T1000 (cell line): ENCODE measurements at places on chromosomes 5 and 9.

GRCh38 chr9:117622347-117622746, 81.9 kb upstream of the TLR4 start:
- no peak for DNase-seq

DNA sequence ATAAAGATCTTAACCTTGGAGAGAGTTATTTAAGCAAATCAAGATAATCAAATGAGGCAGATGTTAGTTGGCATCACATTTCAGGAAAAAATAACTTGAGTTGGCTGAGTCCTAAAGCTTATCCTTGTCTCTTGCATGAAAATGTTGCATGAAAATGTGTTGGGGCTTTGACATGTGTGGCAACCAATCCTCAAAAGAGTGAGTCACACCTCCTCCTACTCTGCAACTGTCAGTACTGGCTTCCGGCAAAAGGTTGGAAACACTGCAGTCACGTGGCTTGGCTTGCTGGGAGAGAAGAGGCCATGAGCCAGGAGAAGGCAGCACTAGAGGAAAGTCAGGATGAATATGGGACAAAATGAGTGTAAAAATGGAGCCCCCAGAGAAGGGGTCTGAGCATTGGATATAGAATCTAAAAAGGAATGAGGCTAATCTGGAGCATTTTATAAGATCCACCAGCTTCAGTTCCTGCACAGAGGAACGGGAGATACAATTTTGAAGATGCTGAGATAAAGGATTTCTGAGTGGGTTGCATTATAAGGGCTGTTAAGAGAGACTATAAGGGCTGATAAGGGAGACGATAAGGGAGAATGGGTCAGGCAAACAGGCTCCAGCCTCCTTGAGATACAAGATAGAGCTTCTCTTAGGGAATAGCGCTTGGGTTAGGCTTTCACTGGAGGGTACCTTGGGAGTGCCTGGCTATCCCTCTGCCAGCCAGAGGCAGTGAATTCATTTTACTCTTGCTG, 43.1 kb downstream of the SPATA31D1 start:
- DNase-seq, result no peak

DNA sequence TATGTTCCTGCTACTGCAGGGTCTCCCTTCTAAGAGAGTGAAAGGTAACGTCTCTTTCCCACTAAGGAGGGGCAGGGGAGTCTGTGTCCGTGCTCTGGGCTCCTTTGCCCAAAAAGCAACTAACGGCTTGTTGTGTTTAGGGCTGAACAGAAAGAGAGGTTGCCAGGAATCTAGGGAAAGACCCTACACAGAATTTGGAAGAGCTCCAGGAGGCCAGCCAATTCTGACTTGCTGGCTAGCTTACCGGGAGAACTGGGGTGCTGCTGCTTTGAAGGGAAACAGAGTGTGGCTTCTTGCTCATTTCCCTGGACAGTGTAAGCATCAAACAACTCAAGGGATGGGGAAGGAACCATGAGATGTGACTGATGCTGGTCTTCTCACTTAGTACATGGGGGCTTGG, 176.1 kb downstream of the GADD45G start:
- DNase-seq, result no peak

DNA sequence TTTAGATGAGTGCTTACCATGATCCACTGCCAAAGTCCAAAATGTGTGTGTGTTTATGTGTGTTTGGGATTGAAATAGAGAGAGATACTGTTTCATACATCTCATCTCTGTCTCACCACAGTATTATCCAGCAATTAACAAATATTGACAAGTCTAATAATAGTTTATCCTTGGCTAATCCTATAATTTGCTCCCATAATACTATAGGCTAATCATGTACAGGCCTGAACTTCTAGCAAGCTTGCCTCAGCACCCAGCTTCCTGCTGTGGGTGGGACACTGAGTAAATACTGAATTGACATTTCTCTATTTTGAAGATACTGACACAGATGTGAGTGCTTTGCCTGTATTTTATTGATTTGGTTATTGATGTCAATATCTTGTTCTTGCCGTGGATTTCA, 35.3 kb upstream of the KCNV2 start:
- DNase-seq, result no peak

GRCh38 chr9:122100756-122101155, 7.6 kb upstream of the TTLL11 start:
- DNase-seq, result no peak

- peak; percentile 76 for DNase-seq
These were observed 6.0 kb downstream of the B4GALT1 start for GRCh38 chr9:33161011-33161588.

DNA sequence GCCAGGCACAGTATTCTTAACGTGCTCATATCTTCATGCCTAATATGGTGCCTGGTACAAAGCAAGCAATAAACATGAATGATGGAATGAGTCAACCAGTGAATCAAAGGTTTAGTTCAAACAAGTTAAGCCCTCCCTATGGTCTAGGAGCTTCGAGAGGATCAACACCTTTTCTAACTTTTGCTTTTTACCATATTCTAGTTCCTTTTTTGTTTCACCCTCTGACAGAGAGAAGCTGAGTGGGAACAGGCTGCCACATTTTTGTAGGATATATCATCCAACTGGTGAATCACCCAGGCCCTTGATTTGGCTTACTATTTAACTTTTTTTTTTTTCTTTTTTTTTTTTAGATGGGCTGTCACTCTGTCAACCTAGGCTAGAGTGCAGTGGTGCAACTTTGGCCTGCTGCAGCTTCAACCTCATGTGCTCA, 39.3 kb upstream of the TNC start:
- DNase-seq, result no peak

GRCh38 chr5:105230516-105231157, 1668.0 kb upstream of the NUDT12 start:
- DNase-seq, result no peak

- DNase-seq, result no peak
These were observed 7.1 kb downstream of the CAVIN4 start for GRCh38 chr9:100584951-100585350.

DNA sequence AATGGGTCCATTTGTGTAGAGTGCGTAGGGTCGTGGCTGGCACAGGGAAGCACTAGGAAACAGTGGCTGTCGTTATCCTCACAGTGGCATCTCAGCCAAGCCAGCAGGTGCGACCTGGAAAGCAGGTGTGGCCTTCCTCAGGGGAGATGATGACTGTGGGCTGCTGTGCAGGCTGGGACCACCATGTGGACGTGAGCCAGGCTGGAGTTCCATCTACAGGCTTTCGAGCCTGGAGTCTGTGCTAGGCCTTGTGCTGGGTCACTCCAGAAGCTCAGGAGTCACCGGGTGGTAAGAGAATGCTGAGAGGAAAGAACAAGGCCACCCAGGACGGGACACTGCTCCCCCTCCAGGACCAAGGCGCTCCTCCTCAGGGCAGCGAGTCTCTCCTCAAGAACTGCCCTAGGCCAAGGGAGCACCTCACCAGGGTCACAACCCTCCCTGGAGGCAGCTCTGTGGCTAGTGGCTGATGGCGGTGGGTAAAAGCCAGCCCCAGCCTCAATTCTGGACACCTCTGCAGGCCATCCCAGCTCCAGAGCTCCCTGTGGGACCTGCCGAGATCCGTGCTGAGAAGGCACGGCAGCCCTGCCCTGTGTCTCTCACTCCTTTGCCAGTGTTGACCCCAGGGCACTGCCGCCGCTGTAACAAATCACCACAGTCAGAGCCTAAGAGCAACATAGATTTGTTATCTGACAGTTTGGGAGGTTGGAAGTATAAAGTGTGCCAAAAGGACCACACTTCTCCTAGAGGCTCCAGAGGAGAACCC, 36.0 kb downstream of the WHRN start:
- DNase-seq, result no peak

DNA sequence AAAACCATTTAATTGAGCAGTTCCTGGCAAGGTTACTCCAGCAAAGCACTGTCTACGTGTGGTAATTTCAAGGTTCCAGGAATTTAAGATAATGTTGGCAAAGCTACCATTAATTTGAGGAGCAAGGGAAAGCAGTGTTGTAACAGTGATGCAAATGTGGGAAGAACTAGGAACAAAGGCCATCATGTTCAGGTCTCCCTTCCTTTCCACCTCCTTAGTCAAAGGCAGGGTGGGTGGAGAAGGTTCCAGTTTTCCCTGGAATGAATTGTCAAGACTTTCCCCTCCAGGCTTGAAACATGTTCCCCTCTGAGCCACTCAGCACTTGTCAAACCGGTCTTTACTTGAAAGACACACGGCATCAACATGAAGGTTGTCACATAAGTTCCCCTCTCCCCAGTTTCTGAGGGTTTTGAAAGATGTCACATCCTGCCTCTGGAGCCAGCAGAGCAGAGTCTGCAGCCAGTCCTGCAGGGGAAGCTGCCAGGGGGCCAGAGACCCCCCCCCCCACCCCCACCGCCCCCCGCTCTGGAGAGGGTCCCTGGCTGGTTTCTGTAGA, 226.0 kb downstream of the GAS1 start:
- DNase-seq, result no peak

DNA sequence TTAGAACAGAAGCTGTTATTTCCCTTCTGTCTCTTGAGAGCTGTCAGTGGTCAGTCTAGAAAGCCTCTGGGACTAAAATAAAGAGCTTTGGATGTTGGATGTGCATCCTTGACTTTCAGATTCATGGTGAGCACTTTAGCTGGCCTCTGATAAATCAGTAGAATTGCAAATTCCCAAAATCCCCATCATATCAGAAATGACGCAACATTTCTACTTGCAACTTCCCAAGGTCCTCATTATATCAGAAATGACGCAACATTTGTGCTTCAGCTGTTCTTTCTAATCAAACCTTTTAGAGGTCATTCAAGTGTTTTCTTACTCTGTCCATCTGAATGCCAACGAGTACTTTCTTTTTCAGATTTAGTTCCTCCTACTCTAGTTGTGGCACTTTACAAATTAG, 167.3 kb upstream of the MOCS2 start:
- no peak for DNase-seq

DNA sequence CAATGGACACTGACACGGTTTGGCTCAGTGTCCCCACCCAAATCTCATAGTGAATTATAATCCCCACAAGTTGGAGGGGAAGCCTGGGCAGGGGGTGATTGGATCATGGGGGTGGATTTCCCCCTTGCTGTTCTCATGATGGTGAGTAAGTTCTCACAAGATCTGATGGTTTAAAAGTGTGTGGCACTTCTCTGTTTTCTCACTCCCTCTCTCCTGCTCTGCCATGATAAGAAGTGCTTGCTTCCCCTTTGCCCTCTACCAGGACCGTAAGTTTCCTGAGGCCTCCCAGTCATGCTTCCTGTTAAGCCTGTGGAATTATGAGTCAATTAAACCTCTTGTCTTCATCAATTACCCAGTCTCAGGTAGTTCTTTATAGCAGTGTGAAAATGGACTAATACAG, 115.8 kb upstream of the KIF2A start:
- no peak for DNase-seq

DNA sequence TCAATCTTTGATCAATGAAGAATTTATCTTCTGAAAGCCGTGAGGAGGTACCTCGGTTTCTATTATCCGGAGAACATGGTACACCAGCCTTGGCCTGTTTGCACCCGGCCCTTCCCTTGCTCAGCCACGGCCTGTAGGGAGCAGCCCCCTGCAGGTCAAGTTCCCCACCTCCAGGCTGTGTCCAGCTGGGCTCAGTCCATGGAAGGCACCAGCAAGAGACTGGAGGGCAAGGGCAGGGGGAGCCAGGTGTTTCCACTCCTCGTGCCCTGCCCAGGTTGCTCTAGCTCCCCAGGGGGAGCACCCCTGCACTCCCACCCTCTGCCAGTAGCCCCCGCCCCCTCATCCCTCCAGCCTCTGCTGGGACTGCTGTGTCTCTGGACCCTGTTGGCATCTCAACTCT, 87.3 kb upstream of the ADAMTS2 start:
- DNase-seq, result no peak

DNA sequence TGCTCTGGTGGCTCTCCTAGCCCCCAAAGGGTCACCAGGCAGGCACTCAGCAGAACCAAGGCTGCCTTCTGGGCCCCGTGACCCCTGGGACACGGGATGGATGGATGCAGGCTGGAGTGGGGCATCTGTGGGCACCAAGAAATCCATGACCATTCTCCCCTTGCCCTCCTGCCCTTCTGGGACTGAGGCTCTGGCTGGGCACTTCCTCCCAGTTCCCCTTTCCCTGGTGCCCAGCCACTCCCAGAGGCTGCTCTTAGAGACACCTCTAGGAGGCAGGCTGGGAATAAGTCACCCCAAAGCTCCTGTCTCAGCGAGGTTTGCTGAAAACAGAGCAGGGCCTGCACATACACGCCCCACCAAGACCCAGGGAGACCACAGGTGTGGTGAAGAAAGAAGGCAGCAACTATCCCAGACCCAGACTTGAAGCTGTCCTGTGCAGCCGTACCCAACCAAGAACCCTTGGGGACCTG, 943 bp downstream of the STING1 start:
- no peak for DNase-seq

DNA sequence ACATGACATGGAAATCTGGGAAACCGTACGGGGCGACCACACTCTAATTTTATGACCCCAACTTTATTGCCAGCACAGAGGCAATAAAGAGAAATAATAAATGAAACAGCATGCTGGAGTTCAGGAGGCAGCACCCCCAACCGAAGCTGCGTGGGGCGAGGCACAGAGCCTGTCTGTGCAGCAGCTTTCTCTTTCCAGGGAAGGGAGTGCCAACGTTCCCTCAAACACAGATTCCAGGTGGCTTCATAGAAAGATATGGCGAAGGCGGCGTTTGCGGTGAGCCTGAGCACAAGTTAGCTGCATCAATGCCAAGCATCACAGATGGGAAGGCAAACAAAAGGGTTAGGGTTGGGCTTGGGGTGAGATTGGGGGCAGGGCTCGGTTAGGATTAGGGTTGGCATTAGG, 114.8 kb downstream of the HSD17B3 start:
- no peak for DNase-seq

DNA sequence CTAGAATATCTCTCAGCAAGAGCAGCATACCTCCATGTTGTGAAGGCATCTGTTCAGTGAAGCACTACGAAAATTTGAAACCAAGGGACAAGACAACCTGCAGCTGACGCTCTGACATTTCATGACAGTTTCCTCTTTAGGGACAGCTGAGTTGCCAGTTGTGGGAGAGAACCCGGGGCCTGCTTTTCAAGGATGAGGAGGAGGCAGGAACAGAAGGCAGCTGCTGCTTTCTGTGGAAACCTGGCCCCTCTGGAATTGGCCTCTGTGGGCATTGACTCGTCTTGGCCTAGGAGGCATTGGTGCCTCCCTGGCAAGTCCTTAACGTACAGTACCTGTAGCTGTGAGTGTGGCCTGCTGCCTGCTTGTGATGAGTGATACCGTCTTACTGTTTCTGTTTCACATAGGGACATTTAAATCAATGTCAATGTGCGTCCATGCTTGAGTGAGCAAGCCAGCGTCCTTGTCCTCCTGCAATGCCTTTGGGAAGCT, 21.6 kb downstream of the SLC46A2 start:
- no peak for DNase-seq

DNA sequence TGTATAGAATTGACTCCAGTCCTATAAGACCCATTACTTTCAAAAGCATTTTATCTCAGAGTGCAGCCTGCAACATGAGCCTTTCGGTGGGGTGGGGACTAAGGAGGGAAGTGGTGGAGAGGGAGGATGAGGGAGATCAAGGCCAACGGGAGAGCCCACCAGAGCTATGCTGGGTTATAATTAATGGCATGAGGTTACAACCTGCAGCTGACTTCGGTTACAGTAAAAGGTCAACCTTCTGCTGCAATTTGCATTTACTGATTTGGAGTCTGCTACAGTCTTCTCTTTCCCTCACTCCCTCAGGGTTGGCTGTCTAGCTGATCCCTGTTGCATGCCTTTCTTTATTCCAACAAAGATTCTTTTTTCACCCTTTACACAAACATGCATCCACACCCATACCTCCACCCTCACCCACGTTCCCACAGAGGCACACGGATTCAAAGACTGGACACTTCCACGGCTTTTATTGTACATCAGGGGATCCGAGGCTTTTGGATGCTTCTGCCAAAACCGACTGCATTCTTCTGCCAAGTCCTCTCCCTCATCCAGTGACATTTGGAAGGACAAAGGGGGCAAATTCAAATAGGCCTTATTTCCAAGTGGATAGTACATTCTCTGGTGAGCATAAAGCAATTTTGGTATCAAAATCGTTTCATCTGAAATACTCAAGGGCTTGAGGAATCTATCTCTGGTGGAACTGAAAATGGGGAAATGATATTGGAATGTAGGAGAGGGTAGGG, 381.2 kb downstream of the NFIB start:
- DNase-seq, result no peak
